Fibroblast of mammary gland (primary cell): ENCODE measurements at places on chromosomes 1 and 21.

- peak; percentile 51 for DNase-seq
These were observed 132.9 kb upstream of the DPYD start for GRCh38 chr1:98053471-98054366.

GRCh38 chr1:43867976-43868740 lies 65.4 kb upstream of the ARTN start:
- peak; percentile 78 for DNase-seq

- DNase-seq = no peak
These were observed 67.4 kb downstream of the SASS6 start for GRCh38 chr1:100065183-100065968.

GRCh38 chr1:84621553-84621952 lies 47.3 kb upstream of the CTBS start:
- DNase-seq = no peak

GRCh38 chr1:158638146-158638545 lies 33.1 kb downstream of the OR10Z1 start:
- DNase-seq = no peak

DNA sequence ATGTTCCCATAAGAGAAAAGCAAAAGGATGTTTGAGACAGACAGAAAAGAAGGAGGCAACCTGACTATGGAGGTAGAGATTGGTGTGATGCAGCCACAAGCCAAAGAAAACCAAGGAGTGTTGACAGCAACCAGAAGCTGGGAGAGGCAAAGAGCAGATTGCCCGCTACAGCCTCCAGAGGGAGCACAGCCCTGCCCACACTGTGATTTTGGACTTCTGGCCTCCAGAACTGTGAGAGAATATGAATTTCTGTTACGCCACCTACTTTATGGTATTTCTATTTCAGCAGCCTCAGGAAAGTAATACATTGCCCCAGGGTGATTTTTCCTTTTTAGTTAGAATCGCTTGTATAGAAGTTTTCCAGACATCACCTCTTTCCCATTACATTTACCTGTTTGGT lies 28.4 kb downstream of the SLAMF6 start:
- no peak for DNase-seq

DNA sequence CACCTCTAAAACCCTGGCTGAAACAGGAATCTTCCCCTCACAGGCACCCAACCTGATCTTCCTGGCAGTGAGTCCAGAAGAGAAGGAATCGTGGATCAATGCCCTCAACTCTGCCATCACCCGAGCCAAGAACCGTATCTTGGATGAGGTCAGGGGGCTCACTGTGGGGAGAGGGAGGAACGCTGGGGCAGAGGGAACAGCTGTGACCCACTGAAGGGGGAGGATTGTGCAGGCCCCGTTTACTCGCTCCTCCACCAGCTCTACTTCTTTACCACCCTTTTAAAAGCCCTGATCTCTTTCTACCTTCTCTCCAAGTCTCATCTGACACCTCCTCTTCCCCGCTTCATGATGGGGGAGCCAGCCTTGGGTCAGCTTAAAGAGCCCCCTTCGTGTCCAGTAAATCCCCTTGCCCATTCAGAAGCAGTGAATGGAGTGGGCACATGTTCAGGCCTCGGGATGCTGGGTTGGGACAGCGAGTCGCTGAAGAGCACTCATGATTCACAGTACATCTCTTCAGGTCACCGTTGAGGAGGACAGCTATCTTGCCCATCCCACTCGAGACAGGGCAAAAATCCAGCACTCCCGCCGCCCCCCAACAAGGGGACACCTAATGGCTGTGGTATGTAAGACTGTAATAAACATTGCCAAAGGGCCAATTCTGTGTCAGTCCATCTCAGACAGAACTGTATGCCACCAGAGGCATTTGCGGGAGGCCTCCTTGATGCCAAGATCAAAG lies 7.3 kb downstream of the PLEKHO1 start:
- peak; percentile 48 for DNase-seq

GRCh38 chr1:161206411-161207140 lies 4.4 kb downstream of the NDUFS2 start:
- DNase-seq = peak; percentile 83

DNA sequence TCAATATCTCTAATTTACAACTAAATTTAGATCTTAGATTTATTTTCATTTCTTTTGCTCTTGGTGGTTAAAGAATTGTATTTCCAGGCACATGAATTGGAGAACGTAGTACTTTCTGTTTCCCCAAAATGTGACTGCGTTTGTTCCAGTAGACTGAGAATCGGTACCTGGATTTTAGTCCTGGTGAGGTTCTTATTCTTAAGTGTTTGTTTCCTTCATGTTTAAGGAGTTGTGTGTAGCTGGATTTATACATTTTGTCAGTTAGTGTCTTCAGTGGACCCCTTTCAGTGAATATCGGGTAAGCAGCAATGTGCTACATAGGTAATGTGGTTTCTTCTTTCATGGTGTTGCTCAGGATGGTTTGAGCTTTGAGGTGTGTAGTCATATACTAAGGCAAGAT lies 6.8 kb downstream of the MIER1 start:
- no peak for DNase-seq

GRCh38 chr1:8166406-8166805 lies 140.3 kb upstream of the ERRFI1 start:
- peak; percentile 12 for DNase-seq

DNA sequence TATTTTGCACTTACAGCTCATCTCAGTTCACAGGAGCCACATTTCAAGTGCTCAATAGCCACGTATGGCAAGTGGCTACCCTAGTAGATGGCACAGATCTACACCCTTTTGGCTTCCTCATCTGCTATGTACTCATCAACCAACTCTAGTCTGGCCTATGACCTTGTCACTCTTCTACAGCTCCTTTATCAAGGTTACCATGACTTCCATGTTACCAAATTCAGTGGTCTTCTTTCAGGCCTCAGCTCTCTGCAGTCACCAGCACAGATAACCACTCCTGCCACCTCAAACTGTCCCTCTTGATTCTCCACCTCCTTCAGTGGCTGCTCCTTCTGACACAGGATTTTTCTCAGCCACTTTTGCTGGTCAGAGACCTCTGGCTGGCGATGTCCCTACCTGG lies 11.7 kb upstream of the USP48 start:
- DNase-seq = no peak

DNA sequence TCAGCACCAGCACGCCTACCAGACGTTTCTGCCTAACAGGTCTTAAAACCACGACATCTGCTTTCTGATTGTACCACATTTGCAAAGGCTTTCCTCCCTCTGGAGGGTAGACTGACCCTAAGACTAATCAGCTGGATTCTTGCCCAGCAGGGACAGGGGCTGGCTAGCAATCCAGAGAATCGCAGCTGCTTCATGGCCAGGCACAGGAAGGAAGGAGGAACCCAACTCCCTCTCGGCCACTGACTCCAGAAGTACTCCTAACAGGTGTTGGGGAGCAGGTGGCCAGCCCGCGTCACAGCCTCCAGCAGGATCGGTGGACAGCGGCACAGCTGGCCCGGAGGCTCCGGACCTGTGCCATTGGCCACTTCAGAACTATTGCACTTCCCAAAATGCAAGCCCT lies 180.8 kb downstream of the NPHP4 start:
- no peak for DNase-seq

GRCh38 chr1:30515755-30516484 lies 207.5 kb downstream of the MATN1 start:
- no peak for DNase-seq

DNA sequence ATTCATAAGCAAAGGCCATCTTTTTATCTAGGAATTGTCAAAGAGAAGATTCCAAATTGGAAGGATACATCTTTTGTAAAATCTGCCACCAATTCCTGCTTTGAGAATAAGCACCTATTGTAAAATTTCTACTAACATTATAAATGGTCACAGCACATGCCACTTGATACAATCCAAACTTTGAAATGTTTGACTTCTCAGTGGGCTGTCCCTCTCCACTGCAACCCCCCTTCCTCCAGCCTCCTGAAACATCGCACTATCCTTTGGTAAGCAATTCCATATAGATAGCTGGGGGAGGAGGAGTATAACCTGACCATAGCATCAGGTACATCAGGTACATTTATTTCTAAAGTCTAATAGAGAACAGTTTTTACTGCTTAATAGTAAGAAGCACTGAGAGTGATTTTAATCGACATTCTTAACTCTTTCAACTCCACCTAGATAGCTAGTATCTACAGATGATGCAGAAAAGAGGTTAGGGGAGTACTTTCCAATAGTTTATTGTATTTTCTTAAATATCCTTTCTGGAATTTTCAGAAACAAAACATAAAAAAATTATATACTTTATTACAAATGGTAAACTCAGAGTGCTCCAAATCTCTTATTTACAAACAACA lies 2.9 kb downstream of the JUN start:
- DNase-seq = no peak

GRCh38 chr1:16464917-16465625 lies 24.5 kb downstream of the NECAP2 start:
- DNase-seq = no peak

- DNase-seq = no peak
These were observed 85.4 kb downstream of the TOMM20 start for GRCh38 chr1:235043234-235043633.

DNA sequence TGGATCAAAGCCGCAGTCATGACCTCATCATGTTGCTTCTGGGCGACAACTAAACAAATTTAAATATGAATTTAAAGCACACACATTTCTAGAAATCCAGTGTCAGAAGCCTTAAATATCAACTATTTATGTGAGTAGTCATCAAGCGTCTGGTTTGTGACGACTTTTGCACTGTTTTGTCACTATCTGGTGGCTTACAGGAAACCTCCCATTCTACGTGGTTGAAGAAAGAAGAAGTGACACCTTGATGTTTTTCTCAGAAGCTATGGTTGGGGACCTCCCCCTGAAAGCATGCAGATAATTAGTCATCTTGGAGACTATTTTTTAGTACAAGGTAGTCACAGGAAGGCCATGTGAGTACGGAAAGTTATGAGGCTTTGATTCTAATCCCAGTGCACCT lies 58.5 kb downstream of the TENT5C start:
- no peak for DNase-seq

- no peak for DNase-seq
These were observed 279.5 kb upstream of the NR5A2 start for GRCh38 chr1:199747984-199748383.

- DNase-seq = peak; percentile 93
These were observed 16.6 kb upstream of the ZSCAN20 start for GRCh38 chr1:33455539-33456501.

DNA sequence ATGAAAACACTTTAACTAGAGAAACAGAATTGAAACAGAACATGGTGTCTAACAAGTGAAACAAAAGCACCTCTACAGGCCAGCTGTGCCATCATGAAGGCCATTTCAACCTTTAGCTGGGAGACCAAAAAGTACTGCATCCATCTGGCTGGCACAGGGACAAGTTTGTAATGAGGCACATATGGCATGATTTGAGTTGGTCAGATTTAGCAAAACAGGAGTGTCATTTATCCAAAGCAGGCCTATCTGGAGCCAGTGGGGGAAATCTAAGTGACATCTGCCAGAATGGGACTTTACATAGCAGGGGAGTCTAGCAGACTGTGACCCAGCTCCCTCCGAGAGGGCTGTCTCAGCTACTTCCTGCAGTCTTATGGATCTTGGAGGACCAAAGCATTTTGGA lies 51.9 kb downstream of the DNTTIP2 start:
- DNase-seq = peak; percentile 59

DNA sequence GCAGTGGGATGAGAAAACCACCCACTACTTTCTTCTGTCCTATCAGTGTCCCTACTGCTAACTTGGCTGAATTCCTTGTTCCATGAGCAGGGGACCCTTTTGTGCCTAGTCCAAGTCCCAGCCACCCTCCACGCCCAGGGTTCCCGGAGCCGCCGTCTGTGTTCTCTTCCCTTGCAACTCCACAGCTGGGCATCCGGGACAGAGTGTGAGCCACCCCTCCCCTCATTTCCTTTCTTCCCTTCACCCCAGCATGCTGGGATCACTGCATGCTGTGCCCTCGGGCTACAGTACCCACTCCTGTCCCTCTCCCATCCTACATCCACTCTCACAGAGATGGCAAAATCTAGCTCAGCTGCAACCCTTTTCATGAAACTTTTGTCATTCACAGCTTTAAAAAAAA lies 44.5 kb downstream of the PGBD5 start:
- DNase-seq = no peak

DNA sequence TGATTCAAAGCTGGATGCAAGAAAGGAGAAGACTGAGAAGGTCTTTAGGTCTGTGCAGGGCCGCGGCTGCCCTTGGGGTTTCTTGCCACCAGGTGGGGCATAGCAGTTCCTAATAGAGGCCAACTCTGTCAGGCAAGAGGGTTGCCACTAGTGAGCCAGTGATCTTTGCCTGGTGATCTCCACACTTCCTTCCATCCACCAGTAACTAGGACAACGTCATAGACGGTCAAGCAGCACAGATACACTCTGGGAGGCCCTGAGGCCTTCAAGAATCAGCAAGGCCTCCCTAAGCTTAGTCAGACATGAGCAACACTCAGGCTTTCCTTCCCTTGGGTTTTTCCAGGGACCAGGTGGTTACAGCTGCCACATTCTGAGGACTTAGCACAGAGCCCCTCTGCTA lies 32.9 kb upstream of the ATP2B4 start:
- DNase-seq = no peak

GRCh38 chr21:41068496-41068895 lies 99.5 kb upstream of the BACE2 start:
- no peak for DNase-seq

DNA sequence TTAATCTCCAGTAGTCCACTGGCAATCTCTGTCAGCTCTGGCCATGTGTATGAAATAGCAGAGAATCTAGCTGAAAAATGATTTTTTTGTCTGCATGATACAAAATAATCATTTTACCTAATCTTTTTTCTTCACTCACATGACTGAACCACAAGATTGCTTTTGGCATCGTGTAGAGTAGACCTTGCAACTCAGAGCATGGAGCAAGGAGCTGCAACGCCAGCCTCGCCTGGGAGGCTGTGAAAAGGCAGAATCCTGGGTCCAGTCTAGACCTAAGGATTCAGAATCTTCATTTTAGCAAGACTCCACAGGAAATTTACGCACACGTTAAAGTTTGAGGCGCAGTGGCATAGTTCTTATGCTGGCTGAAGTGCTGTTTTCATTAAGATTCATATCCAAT lies 40.2 kb downstream of the TOMM20 start:
- no peak for DNase-seq

GRCh38 chr1:169427081-169427641 lies at the start of gene CCDC181:
CCDC181 (minus strand) TSS chr1:169427474; CDS start chr1:169424927, 2,547 bp downstream.
- DNase-seq = peak; percentile 49

- peak; percentile 26 for DNase-seq
These were observed 29.9 kb downstream of the PMVK start for GRCh38 chr1:154906621-154907081.

DNA sequence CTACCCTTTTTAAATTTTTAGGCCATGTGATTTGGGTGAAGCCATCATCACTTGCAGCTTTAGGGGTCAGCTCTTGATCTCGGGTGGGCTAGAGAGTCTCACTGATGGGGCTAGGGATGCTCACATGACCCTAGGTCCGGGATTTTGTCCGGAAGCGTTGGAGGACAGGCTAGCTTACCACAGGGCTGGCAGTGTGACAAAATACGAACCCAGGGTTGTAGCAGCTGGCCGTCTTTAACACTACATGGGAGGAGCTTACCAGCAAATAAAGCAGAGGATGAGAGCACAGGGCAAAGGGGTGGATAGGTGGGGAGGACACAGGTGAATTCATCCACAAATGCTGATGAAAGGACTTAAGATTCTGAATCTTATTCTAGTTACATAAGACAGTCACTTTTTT lies 21.9 kb downstream of the GPR161 start:
- no peak for DNase-seq

- DNase-seq = no peak
These were observed 40.1 kb upstream of the COL6A2 start for GRCh38 chr21:46057710-46058241.

- no peak for DNase-seq
These were observed 59.6 kb downstream of the UCK2 start for GRCh38 chr1:165886983-165887382.

GRCh38 chr1:20361805-20362381 lies 71.2 kb downstream of the VWA5B1 start:
- peak; percentile 69 for DNase-seq
